Right lobe of liver (tissue), 6 donors: ENCODE measurements at places on chromosomes 1 and 21. TPM values are rescaled to one million over a fixed set of nuclear protein-coding genes. Genes with fewer than 3 reads are reported as not detected.

DNA sequence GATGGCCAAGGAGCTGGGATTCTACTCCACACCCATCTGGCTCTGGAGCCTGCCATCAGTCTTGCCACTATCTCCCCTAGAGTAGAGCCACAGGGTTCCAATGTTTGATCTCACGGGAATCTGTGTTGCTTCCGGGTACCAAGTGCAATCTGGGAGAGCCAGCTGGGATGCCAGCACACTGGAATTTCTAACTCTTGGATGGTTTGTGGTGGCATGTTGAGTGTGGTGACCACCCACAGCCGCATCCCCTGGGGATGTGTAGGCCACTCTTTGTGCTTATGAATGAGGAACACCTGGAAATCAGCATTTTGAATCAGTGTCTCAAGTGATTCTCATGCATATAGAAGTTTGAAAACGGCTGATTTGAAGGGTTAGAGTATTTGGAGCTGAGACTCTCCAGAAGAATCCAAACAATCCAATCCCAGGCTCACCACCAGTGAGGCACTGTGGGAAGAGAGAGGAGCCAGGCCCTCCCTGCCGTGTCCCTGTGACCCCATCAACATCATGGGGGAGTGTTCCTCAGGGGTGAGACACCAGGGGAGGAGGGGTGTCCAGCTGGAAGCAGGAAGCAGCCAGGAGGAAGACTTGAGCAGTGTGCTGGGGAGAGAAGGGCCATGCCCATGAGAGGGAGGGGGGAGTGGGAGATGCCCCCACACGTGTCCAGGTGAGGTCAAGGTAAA lies 13.4 kb downstream of the FBLIM1 start:
- no peaks in the 10 kb centered on the region for H3K27me3 ChIP-seq
- no peak for DNase-seq
- H3K4me1 ChIP-seq, result no peaks in the 10 kb centered on the region
- no peaks in the 10 kb centered on the region for H3K36me3 ChIP-seq

- H3K27ac ChIP-seq, result no peak overlapping the region
- H3K27me3 ChIP-seq, result no peaks in the 10 kb centered on the region
- DNase-seq, result no peak
- no peaks in the 10 kb centered on the region for H3K36me3 ChIP-seq
These were observed 511.6 kb downstream of the SMYD3 start for GRCh38 chr1:245995474-245995873.

DNA sequence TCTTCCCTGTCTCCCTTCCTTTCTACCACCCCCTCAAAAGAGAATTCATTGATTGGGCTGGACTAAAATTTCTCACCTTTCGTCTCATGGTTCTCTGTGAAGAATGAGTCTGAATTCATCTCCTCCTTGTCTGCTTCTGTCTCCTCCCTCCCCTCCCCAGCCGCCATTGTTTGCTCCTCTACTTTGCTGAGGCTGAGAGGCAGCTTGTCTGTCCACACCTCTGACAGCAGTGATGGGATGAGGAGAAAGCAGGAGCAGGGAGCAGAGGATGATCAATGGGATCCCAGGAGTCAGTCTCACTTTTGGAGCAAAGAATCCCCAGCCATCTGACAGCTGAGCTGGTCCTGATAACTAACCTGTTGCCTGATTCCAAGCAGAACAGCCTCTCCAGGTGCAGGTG lies 2.5 kb downstream of the ILDR2 start:
- no peaks in the 10 kb centered on the region for H3K36me3 ChIP-seq
- no peaks in the 10 kb centered on the region for H3K27me3 ChIP-seq
- no peak for DNase-seq
- H3K4me3 ChIP-seq, result no peak overlapping the region
- H3K4me1 ChIP-seq, result no peaks in the 10 kb centered on the region
- H3K27ac ChIP-seq, result no peak overlapping the region

The GPR37L1 gene
- total RNA-seq, result 0.12 TPM

The KANK4 gene
- total RNA-seq, result 1.6 TPM

DNA sequence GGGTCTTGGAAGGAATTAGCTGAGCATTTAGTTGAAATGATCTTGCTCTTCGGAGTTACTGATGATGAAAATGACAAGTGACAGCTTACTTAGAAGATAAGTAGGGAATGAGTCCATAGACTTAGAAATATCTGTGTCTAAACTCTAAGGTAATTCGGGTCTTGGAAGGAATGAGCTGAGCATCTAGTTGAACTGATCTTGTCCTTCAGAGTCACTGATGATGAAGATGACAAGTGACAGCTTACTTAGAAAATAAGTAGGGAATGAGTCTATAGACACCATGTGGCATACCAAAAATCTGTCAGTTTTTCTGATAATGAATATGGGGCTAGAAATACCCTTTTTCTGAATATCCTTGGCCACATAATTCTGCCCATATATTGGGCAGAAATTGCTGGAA lies 14.7 kb downstream of the CTTNBP2NL start:
- H3K4me1 ChIP-seq, result no peaks in the 10 kb centered on the region
- H3K4me3 ChIP-seq, result no peak overlapping the region
- H3K36me3 ChIP-seq, result no peaks in the 10 kb centered on the region
- no peak for DNase-seq
- no peaks in the 10 kb centered on the region for H3K27me3 ChIP-seq

- no peaks in the 10 kb centered on the region for H3K36me3 ChIP-seq
- no peak overlapping the region for H3K4me3 ChIP-seq
- no peak overlapping the region for H3K27ac ChIP-seq
- H3K27me3 ChIP-seq, result no peaks in the 10 kb centered on the region
- no peak for DNase-seq
- no peaks in the 10 kb centered on the region for H3K4me1 ChIP-seq
These were observed 121.3 kb downstream of the GRIK3 start for GRCh38 chr1:36913016-36913415.

- no peak for DNase-seq
- no peaks in the 10 kb centered on the region for H3K4me1 ChIP-seq
- no peaks in the 10 kb centered on the region for H3K27me3 ChIP-seq
- no peaks in the 10 kb centered on the region for H3K36me3 ChIP-seq
These were observed 8.2 kb upstream of the PEAR1 start for GRCh38 chr1:156885314-156885713.

The FAM72D gene
- not detected for total RNA-seq

The RXFP4 gene
- total RNA-seq, result not detected

The GABRD gene
- 0.55 TPM for total RNA-seq

DNA sequence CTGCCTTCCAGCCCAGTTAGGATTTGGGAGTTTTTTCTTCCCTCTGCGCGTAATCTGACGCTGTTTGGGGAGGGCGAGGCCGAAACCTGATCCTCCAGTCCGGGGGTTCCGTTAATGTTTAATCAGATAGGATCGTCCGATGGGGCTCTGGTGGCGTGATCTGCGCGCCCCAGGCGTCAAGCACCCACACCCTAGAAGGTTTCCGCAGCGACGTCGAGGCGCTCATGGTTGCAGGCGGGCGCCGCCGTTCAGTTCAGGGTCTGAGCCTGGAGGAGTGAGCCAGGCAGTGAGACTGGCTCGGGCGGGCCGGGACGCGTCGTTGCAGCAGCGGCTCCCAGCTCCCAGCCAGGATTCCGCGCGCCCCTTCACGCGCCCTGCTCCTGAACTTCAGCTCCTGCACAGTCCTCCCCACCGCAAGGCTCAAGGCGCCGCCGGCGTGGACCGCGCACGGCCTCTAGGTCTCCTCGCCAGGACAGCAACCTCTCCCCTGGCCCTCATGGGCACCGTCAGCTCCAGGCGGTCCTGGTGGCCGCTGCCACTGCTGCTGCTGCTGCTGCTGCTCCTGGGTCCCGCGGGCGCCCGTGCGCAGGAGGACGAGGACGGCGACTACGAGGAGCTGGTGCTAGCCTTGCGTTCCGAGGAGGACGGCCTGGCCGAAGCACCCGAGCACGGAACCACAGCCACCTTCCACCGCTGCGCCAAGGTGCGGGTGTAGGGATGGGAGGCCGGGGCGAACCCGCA lies at the start of gene PCSK9:
Gene PCSK9, plus strand, starts transcription at position 207 of the 741 bp plus-strand sequence. Its CDS starts 290 bp downstream, at position 497.
- no peaks in the 10 kb centered on the region for H3K27me3 ChIP-seq
- H3K27ac ChIP-seq, result peak within 1 kb of the TSS; percentile 63
- H3K4me1 ChIP-seq, result peaks cover 66% of the 10 kb centered on the region
- H3K36me3 ChIP-seq, result peaks cover 14% of the 10 kb centered on the region

GRCh38 chr21:38054334-38054733 lies 138.1 kb upstream of the KCNJ6 start:
- H3K27me3 ChIP-seq, result no peaks in the 10 kb centered on the region
- H3K4me1 ChIP-seq, result no peaks in the 10 kb centered on the region
- H3K4me3 ChIP-seq, result no peak overlapping the region
- DNase-seq, result no peak
- H3K27ac ChIP-seq, result no peak overlapping the region

GRCh38 chr1:26787381-26787705 lies 407 bp upstream of the PIGV start:
- H3K27me3 ChIP-seq, result no peaks in the 10 kb centered on the region
- no peak for DNase-seq
- H3K4me1 ChIP-seq, result peaks cover 48% of the 10 kb centered on the region
- peak overlapping the region; percentile 97 for H3K27ac ChIP-seq
- H3K4me3 ChIP-seq, result peak overlapping the region; percentile 84

GRCh38 chr1:184595596-184595995 lies 159.1 kb downstream of the EDEM3 start:
- H3K27me3 ChIP-seq, result no peaks in the 10 kb centered on the region
- H3K27ac ChIP-seq, result no peak overlapping the region
- H3K36me3 ChIP-seq, result no peaks in the 10 kb centered on the region
- H3K4me1 ChIP-seq, result no peaks in the 10 kb centered on the region
- no peak overlapping the region for H3K4me3 ChIP-seq

GRCh38 chr1:109134423-109134822 lies 20.5 kb downstream of the ELAPOR1 start:
- peaks cover 5% of the 10 kb centered on the region for H3K4me1 ChIP-seq
- no peaks in the 10 kb centered on the region for H3K36me3 ChIP-seq
- no peak overlapping the region for H3K4me3 ChIP-seq
- H3K27ac ChIP-seq, result peak overlapping the region; percentile 6
- no peaks in the 10 kb centered on the region for H3K27me3 ChIP-seq
- no peak for DNase-seq

DNA sequence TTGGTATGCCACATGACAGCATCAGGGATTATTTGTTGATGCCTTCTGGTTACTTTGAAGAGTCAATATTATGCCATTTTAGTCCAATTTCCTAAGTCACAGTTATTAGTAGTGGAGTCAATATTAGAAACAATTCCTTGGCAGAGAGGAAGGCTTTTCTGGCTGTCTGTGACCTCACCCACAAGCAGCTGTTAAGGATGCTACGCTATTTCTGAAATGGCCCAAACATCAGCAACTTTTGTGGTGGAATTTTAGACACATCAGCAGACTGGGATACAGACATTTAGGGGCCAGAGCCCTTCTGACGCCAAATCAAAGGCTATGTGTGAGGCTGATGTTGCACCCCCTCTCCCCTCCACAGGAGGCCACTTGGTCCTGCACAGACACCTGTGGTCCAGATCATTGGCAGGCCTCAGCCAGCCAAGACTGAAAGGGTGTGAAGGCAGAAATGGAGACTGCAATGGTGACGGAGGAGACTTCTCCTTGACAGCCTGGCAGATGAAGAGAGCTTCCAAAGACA lies 9.2 kb upstream of the RXRG start:
- no peaks in the 10 kb centered on the region for H3K27me3 ChIP-seq
- H3K27ac ChIP-seq, result no peak overlapping the region
- DNase-seq, result no peak
- H3K4me1 ChIP-seq, result no peaks in the 10 kb centered on the region

The HPCA gene
- not detected for total RNA-seq

The LYPD8 gene
- total RNA-seq, result not detected

The LCK gene
- total RNA-seq, result 1.1 TPM

GRCh38 chr21:43588957-43589356 lies 70.3 kb downstream of the HSF2BP start:
- no peak overlapping the region for H3K27ac ChIP-seq
- DNase-seq, result no peak
- no peak overlapping the region for H3K4me3 ChIP-seq
- H3K4me1 ChIP-seq, result no peaks in the 10 kb centered on the region
- H3K36me3 ChIP-seq, result no peaks in the 10 kb centered on the region

DNA sequence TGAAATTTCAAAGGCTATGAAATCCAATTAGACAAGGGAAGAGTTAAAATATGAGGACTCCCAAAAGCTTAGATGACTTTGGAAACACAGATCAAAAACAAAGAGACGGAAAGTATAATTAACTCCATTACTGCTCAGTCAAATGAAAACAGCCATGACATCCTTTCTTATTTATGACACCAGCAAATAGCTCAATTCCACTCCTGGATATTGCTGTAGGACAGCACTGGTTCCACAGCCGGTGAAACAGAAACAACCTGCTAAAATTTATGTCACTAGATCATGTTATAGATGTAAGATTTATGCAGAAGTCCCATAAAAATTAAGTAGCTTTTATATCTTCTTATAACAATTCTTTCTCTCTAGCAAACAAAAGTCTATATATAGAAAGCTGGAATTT lies 65.6 kb upstream of the RRP15 start:
- no peaks in the 10 kb centered on the region for H3K4me1 ChIP-seq
- no peak for DNase-seq
- H3K4me3 ChIP-seq, result no peak overlapping the region
- no peak overlapping the region for H3K27ac ChIP-seq
- H3K27me3 ChIP-seq, result no peaks in the 10 kb centered on the region

GRCh38 chr1:179166663-179167417 lies 62.6 kb downstream of the ABL2 start:
- H3K4me1 ChIP-seq, result no peaks in the 10 kb centered on the region
- H3K4me3 ChIP-seq, result no peak overlapping the region

The RCSD1 gene
- 8.4 TPM for total RNA-seq

The ITGB2 gene
- 44.1 TPM for total RNA-seq

- H3K4me3 ChIP-seq, result peak within 1 kb of the TSS; percentile 6
- H3K27me3 ChIP-seq, result no peaks in the 10 kb centered on the region
- no peaks in the 10 kb centered on the region for H3K4me1 ChIP-seq
- DNase-seq, result no peak
- H3K36me3 ChIP-seq, result no peaks in the 10 kb centered on the region
These were observed at the start of gene NGF for GRCh38 chr1:115337633-115338456. NGF (minus strand) TSS chr1:115338249; CDS start chr1:115286795, 51,454 bp downstream.

The OR14C36 gene
- not detected for total RNA-seq

The FCRL5 gene
- total RNA-seq, result 0.19 TPM

- no peaks in the 10 kb centered on the region for H3K27me3 ChIP-seq
- DNase-seq, result peak; percentile 54
- no peak overlapping the region for H3K27ac ChIP-seq
- H3K4me1 ChIP-seq, result peaks cover 16% of the 10 kb centered on the region
- no peaks in the 10 kb centered on the region for H3K36me3 ChIP-seq
These were observed 32.1 kb downstream of the HSD17B7 start for GRCh38 chr1:162822391-162823200.

DNA sequence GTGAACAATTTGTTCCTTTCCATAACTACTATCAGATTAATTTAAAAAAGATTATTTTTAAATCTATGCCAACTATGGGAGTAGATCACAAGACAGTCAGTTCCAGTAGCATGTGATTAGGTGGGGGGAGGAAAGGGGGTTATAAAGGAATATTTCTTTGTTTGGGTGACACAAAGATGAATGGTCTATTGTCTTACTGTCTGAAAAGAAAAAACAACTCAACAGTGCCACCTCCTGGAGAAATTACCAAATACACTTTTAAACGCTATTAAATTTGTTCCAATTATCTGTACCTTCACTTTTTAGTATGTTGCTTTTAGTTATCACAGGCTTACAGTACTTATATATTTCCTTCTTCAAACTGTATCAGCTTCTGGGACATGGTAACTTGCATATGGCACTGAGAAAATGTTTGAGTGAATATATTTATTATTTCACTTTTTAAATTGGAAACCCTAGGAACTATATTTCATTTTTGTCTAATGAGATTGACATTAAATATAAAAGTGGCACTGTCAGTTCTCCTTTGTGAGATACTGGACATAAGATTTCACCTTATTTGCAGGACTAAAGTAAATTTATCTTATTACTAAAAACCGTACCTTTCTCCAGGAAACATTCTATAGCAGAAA lies 1.7 kb upstream of the SORT1 start:
- H3K4me3 ChIP-seq, result no peak overlapping the region
- no peaks in the 10 kb centered on the region for H3K4me1 ChIP-seq
- DNase-seq, result no peak

GRCh38 chr1:48127735-48128685 lies 94.5 kb upstream of the SLC5A9 start:
- no peak overlapping the region for H3K27ac ChIP-seq
- no peaks in the 10 kb centered on the region for H3K4me1 ChIP-seq
- H3K27me3 ChIP-seq, result no peaks in the 10 kb centered on the region
